NCI-H345 (cell line): ENCODE measurements at places on chromosomes 5 and 9.
A peak's percentile ranks its signal among the peaks of the same experiment; 100 is the strongest.

DNA sequence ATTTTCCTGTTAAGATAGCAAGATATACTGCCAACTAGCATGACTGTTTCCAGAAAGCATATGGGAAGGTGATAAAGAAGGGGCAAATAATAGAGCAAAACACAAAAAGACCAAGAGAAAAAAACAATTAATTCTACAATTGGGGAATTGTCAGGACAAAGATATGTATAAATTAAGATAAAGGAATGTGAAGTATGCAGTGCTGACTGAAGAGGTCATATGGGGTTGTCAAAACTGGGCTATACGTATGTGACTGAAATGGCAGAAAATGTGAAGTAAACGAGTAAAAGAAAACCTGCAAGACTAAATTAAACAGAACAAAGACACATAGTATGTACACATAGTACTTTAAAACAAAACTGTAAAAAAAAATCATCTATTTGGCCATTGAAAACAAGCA lies 222.3 kb downstream of the ARL15 start:
- DNase-seq, result no peak

- DNase-seq, result no peak
Measured at GRCh38 chr5:136781464-136781863, 416.1 kb upstream of the TRPC7 start.

GRCh38 chr9:33143241-33143661 lies 23.9 kb downstream of the B4GALT1 start:
- DNase-seq, result no peak

GRCh38 chr5:81207009-81207408 lies 26.1 kb upstream of the CKMT2 start:
- no peak for DNase-seq

GRCh38 chr5:64165500-64166200 lies at the start of gene RNF180:
Gene RNF180 (plus strand): TSS chr5:64165843. CDS start chr5:64200808, 34,965 bp downstream.
- peak; percentile 33 for DNase-seq

DNA sequence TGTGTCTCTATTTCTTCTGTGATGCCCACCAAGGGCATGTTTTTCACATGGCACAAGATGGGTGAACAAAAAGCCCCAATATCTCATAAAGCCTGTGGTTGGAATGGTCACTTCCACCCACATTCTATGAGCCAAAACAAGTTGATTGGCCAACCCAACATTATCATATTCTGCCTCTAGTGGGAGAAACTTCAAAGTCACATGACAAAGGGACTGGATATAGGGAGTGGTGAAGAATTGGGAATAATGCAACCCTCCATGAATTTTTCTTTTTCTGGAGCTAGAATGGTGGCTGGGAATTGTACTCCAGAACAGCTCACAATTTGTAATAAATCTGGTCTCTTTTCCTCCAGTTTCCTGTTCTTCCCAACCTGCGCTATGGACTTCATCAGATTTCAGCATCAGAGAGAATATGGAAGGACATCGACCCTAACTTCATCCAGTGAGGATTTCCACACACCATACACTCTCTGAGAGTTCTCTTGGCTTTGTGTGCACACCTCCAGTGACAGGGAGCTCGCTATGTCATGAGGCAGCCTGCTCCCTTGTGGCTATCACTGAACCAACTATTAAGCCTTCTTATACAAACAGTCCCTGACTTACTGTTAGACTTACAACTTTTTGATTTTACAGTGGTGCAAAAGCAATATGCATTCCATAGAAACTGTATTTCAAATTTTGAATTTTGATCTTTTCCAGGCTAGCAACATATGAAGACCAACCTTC lies 12.0 kb upstream of the B4GALT1 start:
- DNase-seq, result no peak

GRCh38 chr9:130785053-130785452 lies 50.0 kb upstream of the ABL1 start:
- no peak for DNase-seq

GRCh38 chr5:102663749-102664530 lies 91.2 kb upstream of the PAM start:
- no peak for DNase-seq

DNA sequence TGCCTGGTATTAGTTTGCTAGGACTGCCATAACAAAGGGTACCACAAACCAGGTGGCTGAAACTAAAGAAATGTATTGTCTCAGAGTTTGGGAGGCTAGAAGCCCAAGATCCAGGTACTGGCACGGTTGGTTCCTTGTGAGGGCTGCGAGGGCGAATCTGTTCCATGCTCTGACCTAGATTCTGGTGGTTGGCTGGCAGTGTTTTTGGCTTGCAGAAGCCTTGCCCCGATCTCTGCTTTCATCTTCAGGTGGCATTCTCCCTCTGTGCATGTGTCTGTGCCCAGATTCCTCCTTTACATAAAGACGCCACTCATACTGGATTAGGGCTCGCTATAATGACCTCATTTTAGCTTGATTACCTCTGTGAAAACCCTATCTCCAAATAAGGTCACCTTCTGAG lies 36.7 kb downstream of the RAI14 start:
- no peak for DNase-seq

GRCh38 chr5:56317923-56318561 lies 84.9 kb upstream of the ANKRD55 start:
- no peak for DNase-seq

DNA sequence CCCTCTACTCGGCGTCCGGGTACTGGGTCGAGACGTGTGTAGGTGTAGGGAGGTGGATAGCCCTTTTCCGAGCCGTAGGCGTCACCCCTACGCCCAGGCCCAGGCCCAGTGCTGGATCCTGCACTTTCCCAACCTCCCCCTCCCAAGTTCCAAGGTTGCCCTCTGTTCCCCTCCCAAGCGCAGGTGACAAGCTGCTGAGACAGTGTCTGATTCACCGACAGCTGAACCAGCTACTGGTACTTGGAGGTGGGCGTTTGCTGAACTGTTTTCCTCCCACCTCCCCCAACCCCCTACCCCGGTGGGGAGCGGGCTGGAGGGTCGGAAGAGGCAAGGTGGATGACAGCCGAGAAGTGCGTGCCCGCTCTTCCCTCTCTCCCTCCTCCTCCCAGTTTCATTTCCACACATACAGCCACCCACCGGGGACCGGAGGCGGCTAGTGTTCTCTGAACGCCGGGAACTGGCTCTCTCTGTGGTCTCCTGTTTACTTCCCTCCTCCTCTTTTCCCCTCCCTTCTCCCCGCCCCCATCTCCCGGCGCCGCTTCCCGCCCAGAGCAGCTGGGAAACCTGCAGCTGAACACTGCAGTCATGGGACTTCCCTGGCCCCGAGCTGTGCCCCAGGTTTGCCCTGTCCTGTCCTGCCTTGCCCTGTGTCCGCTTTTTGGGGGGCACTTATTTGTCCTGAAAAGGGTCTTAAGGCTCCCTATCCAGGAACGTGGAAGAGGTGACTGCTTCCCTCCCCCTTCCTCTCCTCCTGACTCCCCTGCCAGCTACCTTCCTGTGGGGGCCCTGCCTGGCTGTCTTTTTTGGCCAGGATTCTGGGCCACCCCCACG lies 6.2 kb upstream of the KLF9 start:
- peak; percentile 88 for DNase-seq

- no peak for DNase-seq
Measured at GRCh38 chr9:76561050-76561713, 102.2 kb downstream of the GCNT1 start.

DNA sequence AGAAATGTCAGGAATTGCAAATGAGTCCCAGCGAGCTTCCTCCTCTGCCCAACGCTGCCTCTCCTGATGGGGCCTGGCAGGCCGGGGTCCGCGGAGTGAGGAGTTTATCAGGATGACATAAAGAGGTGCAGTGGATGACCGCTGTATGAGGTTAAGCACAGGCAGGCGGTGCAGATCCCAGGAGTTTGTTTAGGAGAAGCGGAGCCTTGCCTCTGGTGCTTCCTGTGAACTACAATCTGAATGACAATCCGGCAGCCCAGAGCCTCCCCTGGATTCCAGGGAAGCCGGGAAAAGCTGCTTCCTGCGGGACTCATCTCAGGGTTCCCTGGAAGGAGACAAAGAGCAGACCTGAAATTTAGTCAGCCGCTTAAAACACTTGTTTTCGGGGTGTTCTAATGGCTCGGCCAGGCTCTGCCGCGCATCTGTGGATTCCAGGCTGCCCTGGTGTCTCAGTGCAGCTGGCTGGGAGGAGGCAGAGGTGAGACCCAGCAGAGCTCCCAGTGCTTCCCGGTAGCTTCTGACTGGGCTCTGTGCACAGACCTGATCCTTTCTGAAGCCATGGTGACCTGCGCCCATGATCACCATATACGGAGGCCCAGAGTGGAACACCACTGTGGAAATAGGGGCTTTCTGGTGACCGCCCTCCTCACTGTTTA lies 69.8 kb upstream of the IRX4 start:
- DNase-seq, result no peak

DNA sequence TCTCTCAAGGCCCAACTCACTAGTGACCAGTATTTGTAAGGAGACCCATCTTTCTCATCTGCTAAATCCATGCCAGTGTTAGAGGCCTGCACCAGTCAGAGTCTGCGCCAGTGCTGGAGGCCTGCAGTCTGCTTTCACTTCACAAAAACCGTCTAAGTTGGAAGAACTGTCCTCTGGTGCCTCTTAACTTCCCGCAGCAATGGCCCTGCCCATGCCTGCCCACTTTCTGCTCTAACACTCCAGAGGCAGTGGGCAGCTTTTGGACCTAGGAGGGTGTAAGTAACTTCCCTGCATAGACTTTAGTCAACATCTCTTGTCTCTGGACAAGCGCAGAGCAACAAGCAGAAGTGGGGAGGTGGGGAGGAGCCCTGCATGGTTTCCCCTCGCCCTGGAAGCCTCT lies 152.9 kb downstream of the AUH start:
- no peak for DNase-seq

- no peak for DNase-seq
Measured at GRCh38 chr5:159571501-159572244, 241.4 kb upstream of the IL12B start.

GRCh38 chr9:88321764-88322163 lies 66.5 kb upstream of the SPIN1 start:
- no peak for DNase-seq

GRCh38 chr9:89350988-89351557 lies 32.8 kb downstream of the SECISBP2 start:
- DNase-seq, result no peak
